Bronchial epithelial cell (primary cell): ENCODE measurements at places on chromosomes 16 and 17. TPM values are rescaled to one million over a fixed set of nuclear protein-coding genes. Genes with fewer than 3 reads are reported as not detected.
A peak's percentile ranks its signal among the peaks of the same experiment; 100 is the strongest.

DNA sequence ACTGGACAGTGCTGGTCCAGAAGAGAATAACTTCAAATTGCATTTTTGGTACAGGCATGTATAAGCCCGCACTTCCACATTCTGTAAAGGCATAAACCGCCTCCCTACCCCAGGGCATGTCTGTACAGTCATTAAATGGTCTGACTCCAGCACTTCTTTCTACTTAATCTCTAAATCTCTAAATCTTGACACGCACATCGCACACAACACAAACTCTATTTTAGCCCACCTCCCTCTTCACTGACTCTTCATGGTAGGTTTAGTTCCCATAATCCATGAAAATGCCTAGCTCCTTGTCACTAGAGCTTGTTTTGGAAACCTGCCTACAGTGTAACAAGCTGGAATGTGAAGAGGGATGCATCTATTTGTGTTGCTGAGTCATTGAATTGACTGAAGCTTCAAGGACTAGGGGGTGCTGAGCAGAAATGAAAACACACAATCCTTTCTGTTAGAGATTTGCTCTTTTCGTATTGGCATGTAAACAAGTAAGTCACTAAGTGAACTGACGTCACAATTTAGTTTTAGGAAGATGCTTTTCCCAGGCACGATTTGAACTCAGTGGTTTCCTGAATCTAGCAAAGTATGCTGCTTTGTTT lies 1.6 kb upstream of the DUSP14 start:
- peak; percentile 95 for DNase-seq

DNA sequence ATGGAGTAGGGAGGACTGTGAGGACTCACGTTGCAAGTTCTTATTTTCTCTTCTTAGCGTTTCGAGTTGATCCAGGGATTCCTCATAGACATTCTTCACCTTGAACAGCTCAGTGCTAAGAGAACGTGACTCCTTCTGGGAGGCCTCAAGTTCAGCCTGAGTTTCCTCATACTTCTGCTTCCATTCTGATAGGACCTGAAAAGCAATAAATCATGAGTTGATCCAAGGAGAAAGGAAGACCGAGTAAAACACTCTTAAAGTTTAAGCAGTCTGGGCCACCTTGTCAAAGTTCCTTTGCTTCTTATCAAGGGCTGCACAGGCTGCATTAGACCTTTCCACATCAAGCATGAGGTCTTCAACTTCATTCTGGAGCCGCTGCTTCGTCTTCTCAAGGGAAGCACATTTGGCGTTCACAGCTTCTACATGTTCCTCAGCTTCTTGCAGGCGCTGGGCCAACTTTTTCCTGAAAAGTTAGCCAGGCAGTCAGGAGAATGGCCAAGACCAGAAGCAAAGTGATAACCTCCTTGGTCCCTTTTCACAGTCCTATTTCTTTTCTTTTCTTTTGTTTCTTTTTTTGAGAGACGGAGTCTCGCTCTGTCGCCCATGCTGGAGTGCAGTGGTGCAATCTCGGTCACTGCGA lies 23.8 kb upstream of the MYH13 start:
- no peak for DNase-seq

DNA sequence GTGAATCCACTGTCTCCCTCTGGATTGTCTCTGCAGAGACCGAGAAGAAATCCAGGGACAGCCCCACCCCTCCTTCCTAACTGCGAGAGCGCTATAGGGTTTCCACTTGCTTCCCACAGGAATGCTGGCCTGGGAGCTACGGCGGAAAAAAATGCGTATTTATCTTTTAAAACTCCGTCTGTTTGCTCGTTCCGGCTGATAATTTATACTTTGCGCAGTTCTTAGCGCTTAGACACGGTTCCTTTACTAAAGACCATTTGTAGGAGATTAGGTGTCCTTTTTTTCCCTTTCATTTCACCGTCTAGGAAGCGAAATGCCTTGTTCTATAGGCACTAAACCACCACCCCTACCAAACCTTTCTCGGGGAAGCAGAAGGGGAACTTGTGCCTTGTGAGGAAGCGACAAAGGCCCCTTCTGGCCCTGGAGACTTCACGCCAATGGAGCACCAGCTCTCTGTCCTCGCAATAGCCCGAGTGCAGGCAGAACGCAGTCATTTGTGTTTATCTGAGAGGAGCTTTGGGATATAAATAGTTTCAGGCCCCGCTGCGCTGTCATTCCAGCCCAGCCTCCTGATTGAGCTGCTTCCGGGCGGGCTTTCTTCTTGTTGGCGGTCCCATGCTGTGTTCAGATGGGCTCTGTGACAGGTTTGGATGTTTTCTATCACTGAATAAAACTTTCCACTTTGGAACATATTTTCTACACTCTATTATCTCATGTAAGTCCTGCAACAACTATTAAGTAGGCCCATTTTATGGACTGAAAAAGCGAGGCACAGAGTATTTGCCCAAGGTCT lies 791 bp upstream of the SUPT4H1 start:
- no peak for DNase-seq

DNA sequence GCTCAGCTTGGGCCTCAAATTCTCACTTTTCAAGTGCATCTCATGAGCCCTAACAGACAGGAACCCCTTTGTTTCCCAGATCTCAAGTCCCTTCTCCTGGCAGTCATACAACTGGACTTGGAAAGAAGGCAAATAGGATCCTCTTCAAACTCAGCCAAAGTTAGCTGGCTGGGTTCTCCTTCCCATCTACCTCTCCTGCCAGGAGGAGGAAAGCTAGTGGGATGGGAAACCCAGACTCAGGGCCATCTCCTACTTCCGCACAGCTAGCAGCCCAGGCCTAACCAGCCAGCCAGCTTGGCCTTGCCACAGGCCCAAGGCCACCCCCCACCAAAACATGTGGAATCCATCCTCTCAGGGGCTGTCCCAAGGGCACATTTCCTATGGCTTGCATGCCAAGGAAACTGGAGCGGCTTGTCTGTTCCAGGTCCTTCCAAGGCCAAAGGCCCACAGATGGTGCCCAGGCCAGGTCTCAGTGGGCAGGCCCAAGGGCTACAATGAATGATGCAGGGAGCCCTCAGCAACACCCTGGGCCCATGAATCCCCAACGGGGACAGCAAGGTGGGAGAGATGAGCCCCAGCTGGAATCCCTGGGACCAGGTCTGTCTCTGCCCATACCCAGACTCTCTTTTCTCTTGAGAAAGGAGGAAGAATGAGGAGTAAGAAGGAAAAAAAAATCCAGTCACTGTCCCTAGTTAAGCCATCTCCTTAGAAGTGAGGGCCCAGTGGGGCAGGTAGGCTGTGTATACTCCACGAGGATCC lies 1.7 kb downstream of the SMARCD2 start:
- DNase-seq, result no peak

GRCh38 chr17:19911033-19911432 lies 43.3 kb upstream of the ULK2 start:
- DNase-seq, result no peak

DNA sequence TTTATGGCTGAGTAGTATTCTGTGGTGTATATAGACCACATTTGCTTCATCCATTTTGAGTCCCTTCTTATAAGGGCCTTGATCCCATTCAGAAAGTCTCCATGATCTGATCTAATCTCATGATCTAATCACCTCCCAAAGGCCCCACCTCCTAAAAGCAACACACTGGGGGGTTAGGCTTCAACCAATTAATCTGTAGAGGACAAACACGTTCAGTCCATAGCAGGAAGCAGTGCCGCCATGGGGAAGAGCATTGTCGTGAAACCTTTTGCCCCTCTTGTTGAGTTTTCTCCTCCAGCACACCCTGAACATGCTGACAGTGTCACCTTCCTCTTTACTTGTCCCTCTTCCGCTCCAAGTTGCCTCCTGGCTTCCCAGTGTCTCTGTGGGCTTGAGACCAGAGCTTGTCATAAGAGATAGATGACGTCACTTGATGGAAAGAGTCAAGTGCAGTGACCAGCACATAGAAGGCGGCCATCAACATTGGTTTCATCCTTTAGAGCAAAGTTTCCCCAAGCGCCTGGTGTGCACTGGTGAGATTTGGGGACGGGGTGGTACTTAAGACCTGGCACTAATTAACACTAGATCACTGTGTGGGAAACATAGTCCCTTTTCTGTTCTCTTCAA lies 74.1 kb downstream of the PRKCB start:
- no peak for DNase-seq

ZNF205 gene
- total RNA-seq, result 17.5 and 22.4 TPM in 2 replicates
